Stimulated activated CD4-positive, alpha-beta T cell treated with anti-CD3 and anti-CD28 coated beads, Interleukin-1b, Interleukin-23, amount 100 ng/mL, for 1 hour (primary cell): ENCODE measurements at places on chromosomes 13 and 19.

- no peak for DNase-seq
Observed at GRCh38 chr13:87376081-87376480, 295.1 kb upstream of the SLITRK5 start.

GRCh38 chr19:47444388-47444821 lies 25.1 kb upstream of the MEIS3 start:
- DNase-seq: no peak

DNA sequence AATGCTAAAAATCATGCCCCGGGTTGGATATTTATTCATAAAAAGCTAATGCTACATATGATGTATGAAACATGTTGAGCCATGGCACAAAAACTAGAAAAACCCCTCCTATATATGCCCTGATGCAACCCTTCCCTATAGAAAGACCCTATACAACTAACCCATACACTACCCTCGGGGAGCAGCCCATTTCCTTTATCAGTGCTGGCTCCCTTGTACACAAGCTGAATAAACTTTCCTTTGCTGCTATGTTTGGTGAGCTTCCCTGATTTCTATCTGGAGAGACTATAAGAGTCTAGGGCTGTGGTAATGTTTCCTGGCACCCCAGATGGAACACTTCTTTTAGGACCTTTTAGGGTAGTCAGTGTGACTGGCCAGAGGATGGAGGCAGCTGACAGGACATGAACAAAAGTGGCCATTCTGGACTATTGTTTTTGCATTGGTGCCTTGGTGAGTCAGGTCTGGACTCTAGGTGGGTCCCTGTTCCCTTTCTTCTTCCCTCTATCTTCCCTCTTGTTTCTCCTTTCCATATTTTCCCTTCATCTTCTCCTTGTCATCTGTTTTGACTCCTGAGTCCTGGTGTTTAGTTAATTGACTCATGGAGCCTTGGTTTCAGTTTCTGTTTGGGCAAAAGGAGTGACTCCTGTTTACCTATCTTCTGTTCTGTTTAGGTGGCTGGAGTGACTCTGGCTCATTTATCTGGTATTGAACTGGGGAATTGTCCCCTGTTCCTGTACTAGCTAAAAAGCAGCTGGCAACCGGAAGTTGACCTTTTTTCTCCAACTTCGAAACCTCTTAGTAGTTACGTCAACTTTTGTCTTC lies 1321.8 kb upstream of the PCDH9 start:
- DNase-seq: no peak

- DNase-seq: no peak
Observed at GRCh38 chr19:9857920-9858746, 23.0 kb downstream of the PIN1 start.

DNA sequence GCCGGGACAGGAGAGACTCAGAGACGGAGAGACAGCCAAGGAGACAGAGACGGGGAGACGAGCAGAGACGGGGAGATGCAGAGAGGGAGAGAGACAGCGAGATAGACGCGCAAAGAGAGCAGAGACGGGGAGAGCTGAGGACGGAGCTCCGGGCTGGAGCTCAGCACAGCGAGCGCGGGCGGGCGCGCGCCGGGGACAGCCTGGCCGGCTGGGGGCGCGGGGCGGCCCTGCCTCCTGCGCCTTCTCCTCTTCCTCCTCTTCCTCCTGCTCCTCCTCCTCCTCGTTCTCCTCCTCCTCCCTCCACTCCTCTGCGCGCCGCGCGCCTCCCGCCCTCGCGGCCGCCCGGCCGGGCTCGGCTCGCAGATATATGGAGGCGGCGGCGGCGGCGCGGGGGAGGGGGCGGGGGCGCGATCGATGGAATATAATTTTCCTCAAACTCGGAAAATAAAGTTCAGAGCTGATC lies at the start of gene ERFL:
TSS of gene ERFL (minus strand) at position 229 of the 463 bp plus-strand sequence. CDS start 15,530 bp downstream, outside the sequence.
- no peak for DNase-seq

DNA sequence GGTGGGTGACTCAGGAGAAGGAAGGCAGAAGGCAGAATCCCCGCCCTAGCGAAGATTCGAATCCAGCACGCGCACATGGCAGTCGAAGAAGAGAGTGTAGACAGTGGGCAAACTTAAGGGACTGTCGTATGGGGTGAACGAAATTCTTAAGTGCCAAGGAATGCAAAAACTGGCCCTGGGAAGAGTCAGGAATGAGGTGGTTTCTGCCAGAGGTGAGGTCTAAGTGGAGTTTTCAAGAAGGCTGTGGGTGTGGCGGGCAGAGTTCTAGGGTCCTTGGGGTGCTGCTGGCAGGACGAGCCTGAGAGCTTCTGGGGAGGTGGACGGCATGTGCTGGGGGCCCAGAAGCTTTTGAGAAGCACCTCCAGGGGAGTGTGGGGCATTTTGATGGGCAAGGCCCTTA lies 63.9 kb upstream of the RNF113B start:
- DNase-seq: no peak

DNA sequence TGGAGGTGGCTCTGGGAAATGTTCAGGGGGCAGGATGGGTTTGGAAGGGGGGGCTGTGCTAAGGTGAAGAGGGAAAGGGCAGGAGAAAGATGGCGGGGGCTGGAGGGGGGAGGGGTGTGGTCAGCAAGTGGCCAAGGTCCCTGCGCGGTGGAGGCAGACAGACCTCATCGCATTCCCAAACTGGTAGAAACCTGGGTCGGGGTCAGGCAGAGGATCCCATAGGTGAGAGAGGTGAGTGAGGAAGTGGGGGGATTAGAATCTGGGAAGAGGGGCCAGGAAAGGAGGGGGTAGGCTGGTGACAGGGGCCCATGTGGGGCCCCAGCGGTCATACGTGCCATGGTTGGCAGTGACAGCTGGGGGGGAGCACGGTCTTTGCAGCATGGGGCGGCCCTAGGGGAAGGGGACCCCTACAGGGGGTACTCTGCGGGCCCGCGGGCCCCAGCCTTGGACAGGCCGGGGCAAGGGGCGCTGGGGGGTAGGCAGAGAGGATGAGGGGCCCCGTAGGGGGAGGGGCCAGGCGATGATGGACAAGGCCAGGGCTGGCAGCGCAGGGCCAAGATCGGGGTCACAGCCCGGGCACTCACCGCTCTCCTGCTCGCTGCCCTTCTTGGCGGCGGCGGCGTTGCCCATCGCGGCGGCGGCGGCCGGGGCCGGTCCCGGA lies 514 bp downstream of the PRKACA start:
- no peak for DNase-seq

DNA sequence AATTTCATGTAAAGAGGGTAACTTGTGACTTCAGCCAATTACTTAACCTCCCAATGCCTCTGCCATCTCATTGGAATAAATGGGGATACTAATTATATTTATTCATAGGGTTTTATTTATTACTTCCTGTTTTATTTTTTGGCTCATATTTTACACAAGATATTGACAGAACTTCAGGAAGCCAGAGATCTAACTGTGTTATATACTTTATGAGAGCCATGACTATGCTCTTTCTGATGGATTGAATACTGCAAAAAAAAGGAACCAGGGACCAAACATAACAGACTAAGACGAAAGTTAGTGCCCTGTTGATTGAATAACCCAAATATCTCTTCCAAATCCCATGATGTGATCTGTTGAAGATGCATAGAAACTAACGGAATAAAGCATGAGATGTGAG lies 243.3 kb upstream of the STARD13 start:
- DNase-seq: no peak
